ENCODE measurements at places on chromosomes 7 and 10. TPM values are rescaled to one million over a fixed set of nuclear protein-coding genes. Genes with fewer than 3 reads are reported as not detected.

OLAH gene
- total RNA-seq: not detected

OGDHL gene
- total RNA-seq: 0.15 TPM

SORCS1 gene
- total RNA-seq: not detected

FAM237B gene
- not detected for total RNA-seq

OR2A7 gene
- not detected for total RNA-seq

Data from A549 treated with DMSO at 1 μM for 4 hours (cell line).